HCT116 (cell line): ENCODE measurements at places on chromosomes 3 and 15. TPM values are rescaled to one million over a fixed set of nuclear protein-coding genes. Genes with fewer than 3 reads are reported as not detected.

Gene SLC2A2
- total RNA-seq, result not detected

DNA sequence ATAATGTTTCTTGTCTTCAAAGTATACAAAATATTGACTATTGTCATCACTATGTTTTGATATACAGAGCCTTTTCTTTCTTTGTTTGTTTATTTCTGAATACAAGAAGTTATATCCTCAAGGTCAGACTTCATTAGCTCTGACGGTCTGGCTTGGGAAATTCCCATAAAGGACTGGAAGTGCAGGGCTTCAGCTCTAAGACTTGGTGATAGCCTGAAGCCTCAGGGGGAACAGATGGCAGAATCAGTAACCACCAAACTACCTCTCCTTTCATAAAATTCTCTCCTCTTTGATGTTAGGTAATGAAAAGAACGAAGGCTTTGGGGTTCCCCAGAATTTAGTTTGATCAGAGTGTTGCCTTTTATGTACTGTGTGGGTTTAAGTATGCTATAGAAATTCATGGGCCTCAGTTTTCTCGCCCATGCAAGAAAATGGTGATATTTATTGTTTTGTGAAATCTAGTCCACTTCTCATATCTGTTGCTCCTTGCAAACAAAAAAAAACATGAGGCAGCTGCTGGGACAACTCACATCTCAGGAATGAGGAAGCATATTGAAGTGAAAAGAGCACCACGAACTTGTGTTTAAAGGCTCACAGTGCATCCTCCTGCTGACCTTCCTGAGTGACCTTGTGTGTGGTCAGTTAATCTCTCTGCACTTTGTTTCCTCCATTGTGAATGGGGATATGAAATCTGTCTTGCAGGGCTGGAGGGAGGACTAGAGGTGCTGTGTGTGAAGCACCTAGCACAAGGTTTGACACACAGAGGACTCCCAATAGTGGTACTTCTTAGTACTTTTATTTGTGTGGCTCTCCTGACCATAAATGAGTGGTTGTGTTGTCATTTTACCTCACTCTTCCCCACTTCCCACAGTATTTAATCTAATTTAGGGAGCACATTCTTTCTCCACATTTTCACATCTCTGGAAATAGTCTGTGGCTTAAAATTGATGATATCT lies 569.8 kb upstream of the IL12A start:
- no peaks in the 10 kb centered on the region for H3K27me3 ChIP-seq
- no peak overlapping the region for H3K4me3 ChIP-seq

DNA sequence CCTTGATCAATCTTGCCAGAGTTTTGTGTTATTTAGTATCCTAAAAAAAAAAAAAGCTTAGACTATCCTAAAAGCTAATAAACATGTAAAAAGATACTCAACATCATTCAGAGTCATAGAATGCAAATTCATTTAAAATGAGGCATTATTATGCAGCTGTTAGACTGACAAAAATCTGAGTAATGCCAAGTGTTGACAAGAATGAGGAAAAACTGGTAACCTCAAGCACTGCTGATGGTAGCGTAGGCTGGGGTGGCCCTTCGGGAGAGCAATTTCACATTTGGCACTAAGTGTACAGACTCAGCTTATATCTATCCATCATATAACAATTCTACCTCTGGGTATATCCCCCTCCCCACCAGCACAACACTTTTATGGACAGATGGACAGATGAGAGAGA lies 280.4 kb downstream of the RAP2B start:
- no peak for DNase-seq
- no peaks in the 10 kb centered on the region for H3K4me1 ChIP-seq
- H3K4me3 ChIP-seq, result no peak overlapping the region
- H3K36me3 ChIP-seq, result no peaks in the 10 kb centered on the region
- H3K27me3 ChIP-seq, result no peaks in the 10 kb centered on the region

GRCh38 chr15:88803920-88804247 lies 648 bp downstream of the ACAN start:
- H3K4me3 ChIP-seq, result no peak overlapping the region
- H3K27me3 ChIP-seq, result peaks cover 5% of the 10 kb centered on the region; the same call in 1 of the 2 replicates
- H3K36me3 ChIP-seq, result no peaks in the 10 kb centered on the region

DNA sequence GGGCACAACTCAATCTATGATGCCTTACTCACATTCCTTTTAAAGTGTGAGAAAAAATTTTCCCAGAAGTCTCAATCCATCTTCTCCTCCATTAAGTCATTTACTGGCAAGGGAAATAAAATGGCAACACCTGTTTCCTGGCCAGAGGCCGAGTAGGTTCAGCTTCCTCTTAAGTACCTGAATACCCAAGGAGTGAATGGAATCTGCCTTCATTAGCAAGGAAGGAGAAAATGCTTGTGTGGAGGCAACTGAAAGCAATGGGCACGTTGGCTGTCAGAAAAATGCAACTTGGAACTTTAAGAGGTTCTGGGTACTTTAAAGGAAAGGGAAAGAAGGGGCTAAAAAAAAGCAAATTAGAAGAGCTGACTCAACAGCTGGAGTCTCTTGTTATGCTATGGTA lies 423.6 kb upstream of the ARL6 start:
- H3K27me3 ChIP-seq, result no peaks in the 10 kb centered on the region
- H3K4me1 ChIP-seq, result no peaks in the 10 kb centered on the region
- no peak overlapping the region for H3K4me3 ChIP-seq
- H3K27ac ChIP-seq, result no peak overlapping the region

Gene TNFSF10
- 0.20 TPM for total RNA-seq

Gene UBA7
- 2.6 TPM for total RNA-seq

DNA sequence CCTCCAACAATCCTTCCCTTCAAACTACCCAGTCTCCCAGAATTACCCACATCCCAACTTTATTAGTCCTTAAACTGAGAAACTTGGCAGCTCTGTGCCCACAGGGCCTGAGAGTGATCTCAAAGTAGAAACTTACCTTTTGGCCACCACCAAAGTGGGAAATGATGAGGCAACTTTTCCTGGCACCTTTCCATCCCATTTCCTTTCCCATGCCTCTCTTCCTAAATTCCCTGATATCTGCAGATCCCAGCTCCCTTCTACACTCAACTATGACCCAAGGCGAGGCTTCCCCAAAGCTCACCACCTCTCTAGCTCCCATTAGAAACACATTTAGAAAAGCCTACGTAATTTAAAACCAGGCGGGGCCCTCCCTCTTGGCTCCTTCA lies 271.9 kb downstream of the FOXP1 start:
- H3K27ac ChIP-seq, result no peak overlapping the region
- no peaks in the 10 kb centered on the region for H3K27me3 ChIP-seq
- H3K4me3 ChIP-seq, result no peak overlapping the region
- H3K4me1 ChIP-seq, result no peaks in the 10 kb centered on the region

GRCh38 chr3:189334064-189334920 lies 162.5 kb downstream of the TPRG1 start:
- no peak overlapping the region for H3K4me3 ChIP-seq
- H3K36me3 ChIP-seq, result no peaks in the 10 kb centered on the region
- peaks cover 24% of the 10 kb centered on the region for H3K27me3 ChIP-seq
- peaks cover 5% of the 10 kb centered on the region for H3K4me1 ChIP-seq
- no peak for DNase-seq

- no peak overlapping the region for H3K4me3 ChIP-seq
- DNase-seq, result no peak
- H3K36me3 ChIP-seq, result no peaks in the 10 kb centered on the region
- H3K27me3 ChIP-seq, result no peaks in the 10 kb centered on the region
- H3K4me1 ChIP-seq, result peaks cover 43% of the 10 kb centered on the region
- peak overlapping the region; percentile 84 for H3K27ac ChIP-seq
These were observed 101.8 kb upstream of the LIPC start for GRCh38 chr15:58329781-58330671.

Gene WDR48
- total RNA-seq, result 35.6 TPM

GRCh38 chr3:179474480-179474879 lies 23.2 kb upstream of the GNB4 start:
- H3K27me3 ChIP-seq, result no peaks in the 10 kb centered on the region
- no peaks in the 10 kb centered on the region for H3K4me1 ChIP-seq
- H3K27ac ChIP-seq, result no peak overlapping the region
- DNase-seq, result no peak
- no peaks in the 10 kb centered on the region for H3K36me3 ChIP-seq

Gene IMPG2
- 0.20 TPM for total RNA-seq

Gene UBE2E1
- total RNA-seq, result 75.1 TPM

GRCh38 chr15:96321639-96322535 lies 8.6 kb upstream of the NR2F2 start:
- peaks cover 14% of the 10 kb centered on the region; the same call in 1 of the 2 replicates for H3K4me1 ChIP-seq
- H3K27ac ChIP-seq, result no peak overlapping the region
- DNase-seq, result no peak
- no peak overlapping the region for H3K4me3 ChIP-seq

Gene SETMAR
- 9.4 TPM for total RNA-seq

GRCh38 chr15:90497376-90497775 lies 32.3 kb upstream of the CRTC3 start:
- H3K4me1 ChIP-seq, result no peaks in the 10 kb centered on the region
- H3K27ac ChIP-seq, result no peak overlapping the region
- H3K27me3 ChIP-seq, result no peaks in the 10 kb centered on the region
- H3K36me3 ChIP-seq, result peaks cover 29% of the 10 kb centered on the region

Gene SLC27A2
- 14.0 TPM for total RNA-seq

Gene SEMA3B
- 46.2 TPM for total RNA-seq

DNA sequence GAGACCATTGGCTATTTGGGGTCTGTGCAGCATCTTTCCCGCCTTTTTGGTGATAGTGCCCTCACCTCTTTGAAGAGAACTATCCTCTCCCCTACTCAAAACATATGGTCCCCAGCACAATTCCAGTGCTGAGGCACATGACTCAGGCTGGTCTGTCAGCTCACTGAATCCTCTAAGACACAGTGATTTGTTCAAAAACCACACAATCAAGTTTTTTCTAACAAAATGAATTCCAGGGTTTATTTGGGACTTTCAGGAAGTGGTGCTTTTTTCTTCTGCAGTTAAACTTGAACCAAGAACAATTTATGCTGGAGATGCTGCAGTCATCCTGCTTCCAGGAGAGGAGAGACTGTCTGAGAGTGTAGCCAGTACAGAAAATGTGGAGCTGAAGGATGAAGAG lies 142.5 kb upstream of the LMCD1 start:
- DNase-seq, result no peak
- H3K36me3 ChIP-seq, result no peaks in the 10 kb centered on the region
- H3K4me3 ChIP-seq, result no peak overlapping the region
- no peak overlapping the region for H3K27ac ChIP-seq

DNA sequence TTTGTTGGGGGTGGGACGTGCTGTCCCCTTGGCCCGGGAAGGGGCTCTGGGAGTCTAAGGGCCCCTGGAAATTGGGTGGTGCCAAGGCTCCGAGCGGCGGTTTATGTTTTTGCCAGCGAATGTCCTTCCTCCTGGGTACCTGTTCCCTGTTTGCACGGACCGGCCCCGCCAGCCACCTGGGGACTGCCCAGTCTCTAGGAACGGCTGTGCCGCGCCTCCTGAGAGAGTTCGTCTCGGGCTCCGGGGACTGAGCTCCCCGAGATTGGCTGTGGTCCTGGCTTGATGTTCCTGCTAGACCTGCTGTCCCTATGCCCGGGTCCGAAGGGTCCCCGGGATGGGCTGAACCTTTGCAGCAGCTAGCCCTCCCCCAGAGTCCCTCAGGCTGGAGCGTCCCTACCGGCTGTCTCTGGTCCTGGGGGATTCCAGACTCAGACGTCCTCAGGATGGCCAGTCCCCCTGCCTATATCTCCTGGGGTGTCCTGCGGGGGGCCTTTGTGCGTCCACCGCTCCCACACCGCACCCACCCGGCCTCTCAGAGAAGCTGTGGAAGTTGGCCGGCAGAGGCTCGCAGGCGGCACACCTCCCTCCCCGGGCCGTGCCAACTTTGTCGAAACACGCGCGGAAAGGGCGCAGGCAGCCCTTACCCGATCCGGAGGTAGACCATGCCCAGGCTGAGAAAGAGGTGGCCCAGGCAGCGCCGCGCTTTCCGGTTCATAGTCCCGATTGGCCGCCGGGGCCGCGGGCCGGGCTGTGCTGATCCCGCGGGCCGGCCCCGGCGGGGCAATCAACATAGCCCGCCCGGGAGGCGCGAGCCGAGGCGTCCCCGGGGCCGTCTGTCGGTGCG lies 547 bp downstream of the WNT7A start:
- H3K4me3 ChIP-seq, result peak overlapping the region; percentile 63
- H3K27ac ChIP-seq, result no peak overlapping the region
- H3K27me3 ChIP-seq, result peaks cover 33% of the 10 kb centered on the region
- no peaks in the 10 kb centered on the region for H3K36me3 ChIP-seq
- no peak for DNase-seq

GRCh38 chr3:136008221-136008620 lies 42.7 kb downstream of the PPP2R3A start:
- no peaks in the 10 kb centered on the region for H3K4me1 ChIP-seq
- no peak overlapping the region for H3K27ac ChIP-seq
- no peak for DNase-seq
- no peaks in the 10 kb centered on the region for H3K27me3 ChIP-seq
- no peaks in the 10 kb centered on the region for H3K36me3 ChIP-seq

DNA sequence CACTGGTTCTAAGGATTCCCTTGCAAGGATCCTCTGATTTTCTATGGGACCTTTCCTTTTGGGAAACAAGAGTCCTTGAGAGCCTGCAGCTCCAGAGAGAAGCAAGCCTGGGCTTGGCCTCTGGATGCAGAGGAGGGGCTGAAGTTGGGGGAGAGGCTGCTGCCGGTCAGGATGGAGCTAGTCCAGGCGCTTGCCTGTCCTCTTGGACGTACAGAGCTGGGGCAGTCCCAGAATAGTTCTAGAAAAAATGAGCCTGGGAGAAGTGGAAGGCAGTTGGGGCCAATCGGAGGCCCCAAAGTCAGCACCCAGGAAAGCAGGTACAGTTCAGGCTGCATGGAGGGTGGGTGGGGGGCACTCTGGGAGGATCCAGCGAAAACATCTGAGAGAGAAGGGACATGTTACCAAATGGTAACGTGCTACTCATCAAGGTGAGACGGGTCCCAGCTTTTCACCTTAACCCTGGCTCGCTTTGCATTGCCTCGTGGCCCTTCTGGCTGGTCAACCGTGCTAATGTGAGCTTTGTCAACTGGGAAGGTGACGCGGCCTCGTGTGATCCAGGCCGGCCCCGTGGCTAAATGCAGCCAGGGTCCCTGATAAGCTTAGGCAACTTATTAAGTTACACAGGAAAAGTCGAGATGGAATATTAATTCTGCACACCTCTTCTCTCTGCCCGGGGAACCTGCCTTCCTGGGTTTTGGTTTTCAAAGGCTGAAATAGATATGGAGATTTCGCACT lies 38.7 kb upstream of the MAGEF1 start:
- peaks cover 7% of the 10 kb centered on the region for H3K4me1 ChIP-seq
- H3K36me3 ChIP-seq, result no peaks in the 10 kb centered on the region
- no peaks in the 10 kb centered on the region for H3K27me3 ChIP-seq
- no peak for DNase-seq

- no peaks in the 10 kb centered on the region for H3K36me3 ChIP-seq
- no peak overlapping the region for H3K4me3 ChIP-seq
- H3K27ac ChIP-seq, result no peak overlapping the region
- DNase-seq, result no peak
- no peaks in the 10 kb centered on the region for H3K27me3 ChIP-seq
These were observed 28.1 kb downstream of the DNAJB8 start for GRCh38 chr3:128438488-128439072.

GRCh38 chr15:69377216-69377970 lies 36.8 kb upstream of the KIF23 start:
- H3K4me3 ChIP-seq, result no peak overlapping the region
- H3K27me3 ChIP-seq, result no peaks in the 10 kb centered on the region
- H3K4me1 ChIP-seq, result no peaks in the 10 kb centered on the region
